ENCODE measurements at places on chromosomes 5 and 9. TPM values are rescaled to one million over a fixed set of nuclear protein-coding genes. Genes with fewer than 3 reads are reported as not detected.

GRCh38 chr5:141734501-141735229 is 52.6 kb upstream of the ARAP3 start:
- H3K27ac ChIP-seq: no peak overlapping the region
- no peaks in the 10 kb centered on the region for H3K36me3 ChIP-seq
- peaks cover 5% of the 10 kb centered on the region for H3K27me3 ChIP-seq

The NUTM2G gene
- 0.12 TPM for polyA plus RNA-seq

The EGR1 gene
- 3.1 TPM for polyA plus RNA-seq

DNA sequence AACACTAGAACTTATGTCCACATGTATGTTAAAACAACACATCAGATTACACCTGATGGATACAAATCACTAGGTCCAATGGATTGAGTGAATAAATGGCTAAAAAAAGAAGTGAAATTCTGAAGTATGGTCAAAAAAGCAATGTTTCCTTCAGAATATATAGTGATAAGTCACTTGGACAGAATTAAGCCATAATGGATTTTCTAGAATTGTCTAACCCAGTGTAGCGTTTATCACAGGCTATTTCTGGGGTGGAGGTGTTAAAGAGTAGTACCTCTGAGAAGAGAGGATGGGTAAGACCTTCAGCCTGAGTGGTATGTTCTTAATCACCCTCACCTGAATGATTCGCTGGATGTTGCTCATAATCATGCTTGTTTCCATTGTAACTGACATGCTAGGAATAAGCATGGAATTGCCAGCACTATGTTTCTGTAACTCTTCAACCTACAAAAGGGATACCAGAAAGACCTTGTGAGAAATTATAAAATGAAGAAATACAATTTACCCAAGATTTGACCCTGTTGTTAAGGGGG is 33.2 kb downstream of the SLC31A2 start:
- no peak overlapping the region for H3K27ac ChIP-seq
- DNase-seq: no peak
- H3K36me3 ChIP-seq: peaks cover 48% of the 10 kb centered on the region
- no peak overlapping the region for H3K4me3 ChIP-seq
- no peaks in the 10 kb centered on the region for H3K27me3 ChIP-seq

DNA sequence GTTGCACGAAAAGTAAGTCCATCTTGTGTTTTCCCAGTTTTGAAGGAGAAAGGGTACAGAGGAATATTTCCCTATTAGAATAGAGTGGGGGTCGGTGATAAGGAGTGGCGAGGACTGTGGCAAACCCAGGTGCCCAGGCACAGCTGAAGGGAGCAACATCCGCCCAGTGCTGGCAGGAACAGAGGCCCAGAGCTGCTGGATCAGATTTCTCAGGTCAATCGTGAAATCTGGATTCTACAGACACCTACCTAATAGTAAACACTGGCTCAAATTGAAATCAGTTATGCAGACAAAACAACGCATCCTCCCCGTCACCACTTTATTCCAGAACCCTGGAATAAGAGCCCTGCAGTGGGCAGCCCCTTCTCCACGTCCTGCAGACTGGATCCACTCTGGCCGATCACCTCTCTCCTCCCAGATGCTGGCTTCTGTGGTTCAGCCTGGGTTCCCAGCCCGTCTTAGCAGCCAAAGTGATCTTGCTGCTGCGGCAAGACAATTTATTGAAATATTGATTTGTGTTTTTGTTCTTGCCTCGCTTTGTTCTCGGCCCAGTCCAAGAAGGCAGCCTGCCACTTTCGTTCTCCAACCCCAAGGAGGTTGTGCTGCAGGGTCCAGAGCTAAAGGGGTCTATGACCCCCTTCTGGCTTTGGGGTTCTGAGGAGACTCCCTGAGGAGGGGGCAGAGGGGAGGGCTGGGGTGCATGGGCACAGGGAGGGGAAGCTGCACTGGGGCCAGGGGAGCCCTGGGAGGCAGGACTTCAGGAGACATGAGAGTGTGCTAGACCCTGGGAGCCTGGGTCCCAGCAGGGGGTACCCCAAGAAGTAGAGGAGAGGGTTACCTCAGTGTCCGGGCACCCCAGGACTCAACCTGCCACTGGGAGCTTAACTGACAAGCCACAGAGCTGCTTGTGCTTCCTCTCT is 103.3 kb downstream of the ZNF354C start:
- H3K4me1 ChIP-seq: no peaks in the 10 kb centered on the region
- no peaks in the 10 kb centered on the region for H3K27me3 ChIP-seq
- no peak for DNase-seq
- H3K27ac ChIP-seq: no peak overlapping the region
- H3K36me3 ChIP-seq: no peaks in the 10 kb centered on the region

DNA sequence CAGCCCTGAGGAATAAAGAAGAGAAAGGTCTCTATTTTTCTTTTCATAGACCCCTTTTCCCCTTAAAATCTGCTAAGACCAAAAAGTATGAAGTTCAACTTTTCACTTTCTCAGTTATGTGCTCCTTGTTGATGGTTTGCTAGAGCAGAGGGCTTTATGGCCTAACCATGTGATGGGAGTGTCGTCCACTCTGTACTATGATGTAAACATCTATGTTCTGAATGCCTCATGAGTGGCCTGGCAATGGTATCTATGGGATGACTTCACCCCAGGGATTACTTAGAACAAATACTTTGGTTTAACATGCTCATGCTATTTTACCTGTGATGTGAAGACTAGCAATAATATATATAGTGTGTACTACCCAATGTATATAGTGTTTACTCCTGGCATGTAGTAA is 43.7 kb upstream of the MIER3 start:
- H3K27me3 ChIP-seq: no peaks in the 10 kb centered on the region
- H3K4me3 ChIP-seq: no peak overlapping the region
- no peaks in the 10 kb centered on the region for H3K36me3 ChIP-seq
- H3K4me1 ChIP-seq: no peaks in the 10 kb centered on the region

The PCA3 gene
- not detected for polyA plus RNA-seq

DNA sequence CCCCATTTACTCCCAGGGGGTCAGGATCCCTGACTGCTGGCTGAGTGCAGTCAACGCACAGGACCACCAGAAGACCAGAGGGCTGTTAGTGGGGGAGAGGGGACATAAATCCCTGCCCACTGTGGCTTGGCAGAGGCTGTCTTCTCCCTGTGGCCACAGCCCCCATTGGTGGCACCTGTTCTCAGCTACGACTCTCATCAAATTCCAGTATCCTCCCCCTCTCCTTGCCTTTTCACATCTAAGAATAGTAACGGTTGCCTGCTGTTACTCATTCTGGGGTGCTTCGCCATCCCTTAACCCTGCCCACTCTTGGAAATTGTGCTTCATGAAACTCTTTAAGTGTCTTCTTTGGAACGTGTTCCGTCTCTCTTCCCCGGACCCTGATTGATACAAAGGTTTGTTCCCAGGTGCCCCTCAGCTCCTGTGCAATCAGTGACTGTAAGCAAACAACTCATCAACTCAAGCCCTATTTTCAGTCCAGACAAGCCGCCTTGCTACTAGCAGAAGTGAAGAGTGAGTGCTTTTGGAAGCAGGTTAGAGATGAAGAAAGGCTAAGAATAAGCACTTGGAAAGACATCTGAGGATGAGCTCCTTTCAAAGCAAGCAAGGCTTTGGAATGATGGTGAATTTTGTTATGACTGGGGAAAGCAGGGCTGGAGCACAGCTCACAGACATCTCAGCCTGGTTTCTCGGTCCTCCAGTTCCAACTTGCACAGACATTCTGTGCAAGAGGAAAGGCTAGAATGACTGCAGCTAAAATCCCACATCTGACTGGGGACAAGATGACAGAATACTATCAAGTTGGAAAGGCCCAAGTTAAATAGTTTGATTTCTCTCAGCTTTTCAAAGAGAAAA is 22.9 kb upstream of the DENND1A start:
- DNase-seq: no peak
- no peaks in the 10 kb centered on the region for H3K36me3 ChIP-seq
- no peak overlapping the region for H3K27ac ChIP-seq
- H3K4me3 ChIP-seq: no peak overlapping the region
- peaks cover 5% of the 10 kb centered on the region for H3K4me1 ChIP-seq
- no peaks in the 10 kb centered on the region for H3K27me3 ChIP-seq

DNA sequence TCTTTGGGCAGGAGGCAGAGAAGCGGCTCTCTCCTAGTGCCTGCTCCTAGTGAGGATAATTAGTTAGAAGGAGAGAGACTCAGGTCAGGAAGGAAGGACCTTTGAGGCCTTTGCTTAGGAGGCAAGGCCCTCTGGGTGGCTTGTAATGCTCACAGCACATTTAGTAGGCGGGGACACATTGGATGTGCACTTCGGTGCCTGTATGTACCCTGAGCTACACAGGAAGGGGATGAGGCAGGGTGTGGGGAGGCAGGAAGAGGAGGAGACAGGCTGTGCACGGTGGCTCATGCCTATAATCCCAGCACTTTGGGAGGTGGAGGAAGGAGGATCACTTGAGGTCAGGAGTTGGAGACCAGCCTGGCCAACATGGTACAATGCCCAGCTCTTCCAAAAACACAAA is 7.2 kb upstream of the LCN2 start:
- no peak overlapping the region for H3K4me3 ChIP-seq
- no peaks in the 10 kb centered on the region for H3K36me3 ChIP-seq
- no peak overlapping the region for H3K27ac ChIP-seq
- H3K27me3 ChIP-seq: no peaks in the 10 kb centered on the region

DNA sequence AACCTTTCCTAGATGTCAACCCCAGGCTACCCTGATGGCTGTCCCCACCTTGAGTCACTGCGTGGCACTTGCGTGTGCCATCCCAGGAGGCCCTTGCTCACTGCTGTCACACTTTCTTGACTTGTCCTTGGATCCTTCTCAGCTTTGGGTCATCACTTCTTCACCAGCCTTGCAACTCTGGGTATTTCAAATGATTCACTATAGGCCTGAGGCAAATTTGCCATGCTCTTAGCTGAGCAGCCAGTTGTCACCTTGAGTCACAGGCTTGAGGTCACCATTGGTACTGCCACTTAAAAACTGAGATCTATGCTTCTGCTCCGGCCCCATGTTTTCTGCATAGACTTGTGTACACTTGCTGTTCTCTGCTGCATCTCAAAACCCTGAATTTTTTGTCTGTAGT is 84.7 kb downstream of the BASP1 start:
- no peak for DNase-seq
- H3K4me3 ChIP-seq: no peak overlapping the region
- H3K27ac ChIP-seq: no peak overlapping the region
- H3K36me3 ChIP-seq: no peaks in the 10 kb centered on the region

The PKD2L2 gene
- polyA plus RNA-seq: 0.86 TPM

GRCh38 chr9:71928806-71929205 is 17.4 kb downstream of the C9orf85 start:
- no peak overlapping the region for H3K4me3 ChIP-seq
- H3K27ac ChIP-seq: no peak overlapping the region
- no peaks in the 10 kb centered on the region for H3K27me3 ChIP-seq

- H3K4me1 ChIP-seq: no peaks in the 10 kb centered on the region
- no peak overlapping the region for H3K4me3 ChIP-seq
- no peaks in the 10 kb centered on the region for H3K27me3 ChIP-seq
- H3K36me3 ChIP-seq: no peaks in the 10 kb centered on the region
Measured at GRCh38 chr5:146762830-146763229, 115.7 kb downstream of the PPP2R2B start.

The HRH2 gene
- polyA plus RNA-seq: not detected

The RUFY1 gene
- polyA plus RNA-seq: 10.8 TPM

- no peak overlapping the region for H3K27ac ChIP-seq
- peaks cover 14% of the 10 kb centered on the region for H3K4me1 ChIP-seq
- H3K27me3 ChIP-seq: no peaks in the 10 kb centered on the region
- no peaks in the 10 kb centered on the region for H3K36me3 ChIP-seq
Measured at GRCh38 chr5:68071282-68071632, 144.3 kb upstream of the PIK3R1 start.

- no peaks in the 10 kb centered on the region for H3K27me3 ChIP-seq
- H3K27ac ChIP-seq: no peak overlapping the region
- no peak overlapping the region for H3K4me3 ChIP-seq
- H3K4me1 ChIP-seq: peaks cover 24% of the 10 kb centered on the region
- H3K36me3 ChIP-seq: peaks cover 36% of the 10 kb centered on the region
Measured at GRCh38 chr5:14420101-14420811, 161.3 kb upstream of the OTULINL start.

- peaks cover 5% of the 10 kb centered on the region for H3K4me1 ChIP-seq
- DNase-seq: no peak
- no peak overlapping the region for H3K4me3 ChIP-seq
- no peaks in the 10 kb centered on the region for H3K27me3 ChIP-seq
Measured at GRCh38 chr5:97019435-97020117, 83.7 kb downstream of the LNPEP start.

All from GM12878 (cell line).